Retina (tissue), 1 donor: ENCODE measurements at places on chromosomes 7 and 10.

DNA sequence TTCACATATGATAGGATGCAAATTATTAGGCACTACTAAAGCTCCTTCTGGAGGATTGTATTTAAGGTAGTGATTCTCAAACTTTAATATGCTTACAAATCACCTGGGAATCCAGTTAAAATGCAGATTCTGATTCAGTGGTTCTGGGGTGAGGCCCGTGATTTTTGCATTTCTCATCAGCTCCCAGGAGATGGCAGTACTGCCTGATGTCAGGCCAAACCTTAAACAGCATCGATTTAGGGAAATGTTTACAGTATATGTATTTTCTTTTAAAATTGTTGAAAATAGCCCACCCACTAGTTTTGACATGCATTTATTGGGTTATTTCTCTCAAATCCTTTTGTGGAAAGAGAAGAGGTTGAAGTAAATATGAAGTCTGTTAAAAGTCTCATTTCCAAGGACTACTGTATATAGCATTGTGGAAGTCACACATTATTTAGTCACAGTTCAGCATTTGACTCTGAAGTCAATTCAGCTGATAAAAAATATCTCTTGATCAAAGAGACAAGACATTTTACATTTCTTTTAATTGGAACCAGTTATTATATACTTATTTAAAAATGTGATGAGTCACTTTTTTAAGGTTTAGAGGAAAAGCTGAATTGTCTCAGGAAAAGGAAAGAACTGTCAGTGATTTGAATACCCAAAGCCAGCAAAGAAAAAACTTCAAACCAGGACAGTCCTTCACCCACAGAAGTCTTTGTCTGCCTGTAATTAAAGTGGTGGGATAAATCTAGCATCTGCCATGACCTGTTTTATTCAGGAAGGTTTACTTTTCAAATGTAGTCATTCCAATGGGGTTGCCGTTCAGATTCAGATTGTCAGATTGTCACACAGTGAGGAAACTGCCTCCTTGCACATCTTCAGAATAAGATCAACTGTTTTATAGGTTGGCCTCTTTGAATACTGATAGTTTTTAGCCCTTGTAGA is 21.1 kb upstream of the HBP1 start:
- DNase-seq, result peak; percentile 27

DNA sequence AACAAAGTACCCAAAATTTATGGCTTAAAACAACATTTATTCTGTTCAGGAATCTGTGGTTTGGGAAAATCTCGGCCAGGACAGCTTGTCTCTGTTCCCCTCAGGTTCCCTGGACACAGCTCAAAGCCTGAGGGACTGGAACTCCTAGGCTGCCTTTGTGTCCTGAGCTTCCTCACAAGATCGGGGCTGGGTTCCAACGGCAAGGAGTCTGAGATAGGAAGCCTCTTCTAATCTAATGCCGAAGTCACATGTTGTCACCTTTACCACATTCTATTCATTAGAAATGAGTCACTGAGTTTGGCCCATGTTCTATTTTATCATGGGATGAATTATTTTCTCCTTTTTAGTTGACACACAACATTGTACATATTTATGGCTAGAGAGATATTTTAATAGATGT is 80.5 kb downstream of the ANKRD26 start:
- no peak for DNase-seq

GRCh38 chr7:138776166-138776833 is 21.5 kb upstream of the TMEM213 start:
- DNase-seq, result no peak

DNA sequence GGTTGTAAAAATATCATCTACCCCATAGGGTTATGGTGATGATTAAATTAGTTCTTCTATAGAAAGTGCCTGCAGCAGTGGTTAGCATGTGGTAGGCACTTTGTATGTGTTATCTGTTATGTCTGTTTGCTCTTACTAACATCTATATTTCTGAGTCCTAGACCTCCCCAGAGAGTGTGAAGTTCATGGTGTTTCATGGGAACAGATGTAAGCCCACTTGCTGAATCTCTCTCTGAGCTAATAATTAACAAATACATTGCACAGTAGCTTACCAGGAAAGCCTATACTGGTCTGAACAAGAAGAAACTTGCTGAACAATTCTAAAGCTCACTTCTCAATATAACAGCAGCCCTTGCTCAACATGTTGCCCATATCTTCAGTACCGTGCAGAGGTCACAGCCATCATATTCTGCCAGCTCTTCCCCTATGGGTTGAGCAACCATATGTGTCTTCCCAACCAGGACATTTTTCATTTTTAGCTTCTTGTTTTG is 100.1 kb downstream of the NPSR1 start:
- DNase-seq, result no peak

GRCh38 chr10:9957351-9957750 is 1060.3 kb upstream of the CELF2 start:
- DNase-seq, result no peak

DNA sequence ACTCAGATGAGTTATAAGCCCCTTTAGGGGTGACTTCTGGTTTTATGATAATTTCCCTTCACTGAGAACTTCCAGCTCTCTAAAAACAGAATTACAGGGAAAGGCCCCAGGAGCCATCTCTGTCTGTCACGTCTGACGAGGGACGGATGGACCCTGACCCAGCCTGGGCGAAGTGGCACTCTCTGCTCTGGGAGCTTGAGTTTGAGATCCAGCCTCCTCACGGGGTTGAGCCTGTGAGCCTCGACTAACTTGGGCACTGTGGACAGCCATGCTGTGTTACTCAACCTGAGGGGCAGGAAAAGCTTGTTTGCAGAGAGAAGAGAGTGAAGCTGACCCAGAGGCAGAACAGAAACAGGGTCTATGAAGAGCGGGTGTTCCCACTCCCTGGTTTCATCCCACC is 54.6 kb upstream of the MNX1 start:
- no peak for DNase-seq

DNA sequence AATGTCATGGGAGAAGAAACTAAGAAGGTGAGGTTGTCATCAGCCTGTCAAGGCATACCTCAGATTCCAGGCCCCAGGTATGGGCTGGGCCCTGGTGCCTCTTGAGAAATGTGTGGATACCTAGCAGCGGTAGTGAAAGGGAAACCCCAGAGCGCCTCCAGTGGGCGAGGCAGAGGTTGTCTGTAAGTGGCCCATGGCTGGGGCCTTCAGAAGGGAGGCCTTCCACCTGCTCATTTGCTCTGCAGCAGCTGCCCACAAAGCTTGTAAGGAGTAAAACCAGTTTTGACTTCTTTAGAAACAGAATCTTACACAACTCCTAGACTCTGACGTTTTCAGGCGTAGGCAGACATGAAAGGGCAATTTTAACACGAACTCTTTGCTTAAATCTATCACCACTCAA is 509.9 kb downstream of the PARD3 start:
- no peak for DNase-seq

GRCh38 chr7:100472854-100473499 is 6.0 kb downstream of the TSC22D4 start:
- no peak for DNase-seq

GRCh38 chr7:156157409-156158012 is 345.2 kb upstream of the SHH start:
- no peak for DNase-seq

DNA sequence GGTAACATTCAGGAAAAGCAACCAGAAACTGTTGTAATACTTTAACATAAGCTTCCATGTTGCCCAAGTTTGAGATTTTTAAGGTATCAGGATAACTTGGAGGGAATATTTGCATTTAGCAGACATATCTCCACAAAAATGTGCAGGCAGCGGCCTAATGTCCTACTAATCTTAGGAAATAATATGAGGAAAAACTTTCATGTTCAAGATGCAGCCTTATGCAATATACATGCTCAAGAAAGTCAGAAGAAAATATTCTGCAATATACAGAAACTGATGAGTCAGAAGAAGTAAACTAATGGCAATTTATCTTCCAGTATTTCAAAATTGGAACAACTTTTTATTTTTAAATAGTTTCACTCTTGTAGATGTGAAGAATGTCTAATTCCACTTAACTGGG is 463.2 kb upstream of the C7orf33 start:
- DNase-seq, result no peak

DNA sequence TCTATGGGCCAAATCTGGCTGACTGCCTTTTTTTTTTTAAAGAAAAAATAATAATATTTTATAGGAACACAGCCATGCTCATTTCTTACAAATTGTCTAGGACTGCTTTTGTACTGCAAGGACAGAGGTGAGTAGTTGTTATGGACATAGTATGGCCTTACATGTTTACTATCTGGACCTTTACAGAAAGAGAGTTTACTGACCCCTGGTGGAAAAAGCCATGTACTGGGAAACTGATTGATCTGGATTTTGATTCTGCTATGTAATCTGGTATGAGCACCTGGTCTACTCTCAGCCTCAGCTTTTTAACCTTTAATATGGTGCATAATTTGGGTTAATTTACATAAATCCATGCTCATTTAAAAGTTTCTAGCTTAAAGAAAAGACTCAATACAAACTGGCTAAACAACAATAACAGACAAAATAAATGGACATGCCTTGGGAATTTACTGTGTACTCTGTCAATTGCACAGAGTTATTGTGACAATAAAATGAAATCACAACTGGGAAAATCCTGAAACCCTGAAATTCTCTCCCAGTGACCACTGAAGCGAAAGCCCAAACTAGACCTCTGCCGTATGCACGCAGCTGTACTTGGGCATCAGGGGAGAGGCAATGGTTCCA is 260.7 kb downstream of the BMPER start:
- DNase-seq, result peak; percentile 15

- peak; percentile 63 for DNase-seq
These were observed 26.1 kb upstream of the RSU1 start for GRCh38 chr10:16843252-16843870.

- no peak for DNase-seq
These were observed 61.8 kb downstream of the OAT start for GRCh38 chr10:124356701-124357560.

DNA sequence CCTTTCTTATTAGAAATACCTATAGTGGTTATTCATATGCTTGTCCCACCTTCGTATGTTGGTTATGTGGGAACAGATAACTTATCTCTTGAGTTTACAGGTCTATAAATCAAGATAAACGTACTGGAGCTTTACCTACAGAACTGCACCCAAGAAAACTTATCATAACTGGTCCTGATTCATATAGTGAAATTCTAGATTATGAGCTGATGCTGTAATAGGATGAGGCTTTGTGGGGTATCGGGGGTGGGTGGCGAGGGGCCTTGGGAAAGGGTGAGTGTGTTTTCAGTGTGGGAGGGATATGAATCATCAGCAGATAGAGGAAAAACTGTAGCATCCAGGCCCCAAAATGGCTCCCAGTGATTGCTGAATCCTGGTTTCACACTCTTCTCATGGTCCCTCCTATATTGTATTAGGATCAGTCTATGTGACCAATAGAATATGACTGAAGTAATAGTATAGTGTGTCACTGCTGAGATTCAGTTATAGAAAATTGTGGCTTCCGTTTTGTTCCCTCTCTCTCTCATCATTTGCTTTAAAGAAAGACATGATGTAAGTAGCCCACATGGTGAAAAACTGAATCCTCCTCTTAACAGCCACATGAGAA is 706.8 kb upstream of the LRRTM3 start:
- no peak for DNase-seq

DNA sequence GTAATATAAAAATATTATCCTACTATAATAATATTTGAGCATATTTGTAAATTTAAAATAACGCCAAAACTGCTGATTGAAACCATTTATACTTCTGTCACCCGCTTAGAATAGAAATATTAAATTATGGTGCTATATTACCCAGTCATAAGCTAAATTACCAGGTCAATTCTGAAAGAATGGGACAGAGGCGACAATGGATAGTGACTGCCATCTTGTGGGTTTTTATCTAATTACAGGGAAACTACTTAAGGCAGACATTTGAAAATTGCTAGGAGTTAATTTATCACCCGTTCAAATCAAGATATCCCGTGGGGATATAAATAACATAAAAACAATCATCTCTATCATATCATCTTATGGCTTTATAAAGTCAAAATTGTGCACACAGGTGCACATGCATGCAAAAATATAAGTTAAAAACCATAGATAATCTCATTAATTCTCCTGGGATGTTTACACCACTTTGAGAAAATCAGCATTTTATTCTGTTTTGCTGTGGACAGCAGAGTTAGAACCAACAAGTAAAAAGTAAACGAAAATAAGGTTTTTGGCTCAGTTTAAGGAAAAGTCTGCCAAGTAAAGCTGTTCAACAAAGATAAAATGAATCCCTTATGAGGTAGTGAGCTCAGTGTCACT is 41.3 kb upstream of the HPSE2 start:
- no peak for DNase-seq

DNA sequence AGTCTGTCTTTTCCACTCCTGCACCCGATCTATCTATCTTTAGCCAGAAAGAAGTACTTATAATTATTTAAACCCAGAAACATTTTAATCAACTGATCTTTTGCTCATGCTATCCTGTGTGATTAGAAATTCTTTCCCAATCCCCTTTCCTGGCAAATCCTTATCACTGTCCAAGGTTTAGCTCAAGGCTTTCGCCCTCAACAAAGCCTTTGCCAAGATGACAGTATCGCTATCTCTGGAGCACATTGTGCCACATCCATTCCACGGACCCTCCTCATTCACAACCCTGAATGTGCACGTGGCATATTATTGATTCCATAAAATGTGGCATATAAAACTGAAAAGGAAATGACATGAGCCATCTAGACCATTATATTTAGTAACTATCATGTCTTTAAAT is 71.3 kb downstream of the PTN start:
- DNase-seq, result no peak

GRCh38 chr7:45583296-45583695 is 9.1 kb downstream of the ADCY1 start:
- no peak for DNase-seq

DNA sequence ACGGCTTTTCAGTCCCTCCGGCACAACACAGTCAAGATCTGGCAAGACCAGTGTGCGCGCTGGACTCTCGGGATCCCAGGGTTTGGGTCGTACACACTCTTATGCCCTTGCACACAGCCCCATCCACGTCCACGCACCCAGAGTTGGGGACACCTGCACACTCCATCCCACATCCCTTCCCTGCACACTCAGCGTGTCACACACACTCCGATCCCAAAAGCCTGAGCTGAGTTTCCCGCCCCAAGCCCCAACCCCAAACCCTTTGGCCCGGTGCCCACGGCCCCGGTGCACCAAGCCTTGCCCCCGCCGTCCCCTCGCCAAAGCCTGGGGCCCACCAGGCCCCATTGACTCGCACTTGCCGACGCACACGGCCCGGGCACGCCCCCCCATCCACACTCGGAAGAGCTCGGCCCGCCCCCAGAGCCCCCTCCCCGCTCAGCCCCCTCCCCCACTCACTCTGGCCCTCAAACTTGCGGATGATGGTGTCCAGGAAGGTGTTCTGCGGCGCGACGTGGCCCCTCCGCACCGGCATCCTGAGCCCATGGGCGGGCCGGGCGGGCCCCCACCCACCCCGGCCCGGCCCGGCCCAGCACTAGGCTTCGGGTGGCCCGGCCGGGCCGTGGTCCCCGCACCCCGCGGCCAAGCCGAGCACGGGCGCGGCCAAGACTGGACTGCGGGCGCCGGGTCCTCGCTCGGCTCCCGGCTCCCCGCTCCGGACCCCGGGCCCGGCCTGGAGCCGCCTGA is 567 bp downstream of the KCNH2 start:
- DNase-seq, result no peak

DNA sequence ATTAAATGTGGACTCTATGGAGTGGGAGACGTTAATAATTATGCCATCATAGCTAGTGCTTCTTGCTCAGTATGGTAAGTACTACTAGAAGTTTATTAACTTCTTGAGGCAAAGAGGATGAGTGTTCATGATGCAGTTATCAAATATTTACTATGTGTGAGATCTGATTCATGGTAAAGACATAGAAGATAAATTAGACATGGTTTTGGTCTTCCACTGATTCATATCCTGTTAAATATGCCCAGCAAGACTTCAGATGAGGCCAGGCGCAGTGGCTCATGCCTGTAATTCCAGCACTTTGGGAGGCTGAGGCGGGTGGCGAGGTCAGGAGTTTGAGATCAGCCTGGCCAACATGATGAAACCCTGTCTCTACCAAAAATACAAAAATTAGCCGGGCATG is 547.1 kb upstream of the ANKRD30A start:
- DNase-seq, result no peak
